NT2/D1 (cell line): ENCODE measurements at places on chromosomes 7 and 10.

DNA sequence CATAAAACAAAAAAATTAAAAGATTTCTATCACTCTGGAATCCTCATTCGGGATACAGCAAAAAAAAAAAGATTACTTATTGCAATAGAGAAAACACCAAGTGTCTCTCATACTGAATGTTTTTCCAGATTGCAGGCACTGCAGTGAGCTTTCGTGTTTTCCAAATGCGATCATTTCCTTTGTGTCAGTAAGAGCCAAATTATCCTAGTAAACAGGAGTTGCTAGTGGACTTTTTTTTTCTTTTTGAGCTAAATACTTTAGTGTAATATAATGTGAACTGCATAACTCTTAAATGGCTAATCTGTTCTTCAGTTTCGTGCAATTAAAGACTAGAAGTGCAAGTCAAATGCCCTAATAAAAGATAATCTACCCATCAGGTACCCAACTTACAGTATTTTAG, 44.4 kb upstream of the TOMM7 start:
- no peak for DNase-seq

DNA sequence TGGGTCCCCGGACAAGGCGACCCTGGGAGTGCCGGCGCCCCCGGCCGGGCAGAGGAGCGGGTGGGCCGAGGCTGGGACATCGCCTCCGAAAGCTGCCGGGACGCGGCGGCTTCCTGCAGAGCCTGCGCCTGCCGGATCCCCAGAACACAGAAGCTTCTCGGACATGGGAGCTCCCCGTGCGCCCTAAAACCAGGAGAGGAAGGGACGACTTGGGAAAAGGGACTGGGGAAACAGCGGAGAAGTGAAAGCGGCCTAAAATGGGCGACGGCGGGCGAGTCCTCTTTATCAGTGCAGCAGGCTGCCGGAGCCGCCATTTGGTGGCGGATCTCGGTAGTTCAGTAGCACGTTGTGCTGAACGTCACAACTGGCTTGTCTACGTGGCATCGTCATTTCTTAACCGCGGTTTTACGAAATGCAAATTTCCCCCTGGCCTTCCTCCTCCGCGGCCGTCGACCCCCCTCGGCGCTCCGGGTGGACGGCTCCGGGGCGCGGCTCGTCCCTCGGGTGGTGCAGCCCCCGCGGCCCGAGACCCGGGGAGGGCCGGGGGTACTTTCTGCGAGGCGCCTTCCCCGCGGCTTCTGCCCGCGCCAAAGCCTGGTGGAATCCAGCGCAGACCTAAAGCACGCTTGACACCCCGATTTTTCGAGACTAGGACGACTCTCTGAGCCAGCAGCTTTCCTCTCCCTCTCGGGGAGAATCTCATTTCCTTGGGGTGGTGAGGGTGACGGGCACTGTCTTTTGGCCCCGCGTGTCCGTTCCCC, 9.9 kb upstream of the SPAG6 start:
- DNase-seq = no peak

DNA sequence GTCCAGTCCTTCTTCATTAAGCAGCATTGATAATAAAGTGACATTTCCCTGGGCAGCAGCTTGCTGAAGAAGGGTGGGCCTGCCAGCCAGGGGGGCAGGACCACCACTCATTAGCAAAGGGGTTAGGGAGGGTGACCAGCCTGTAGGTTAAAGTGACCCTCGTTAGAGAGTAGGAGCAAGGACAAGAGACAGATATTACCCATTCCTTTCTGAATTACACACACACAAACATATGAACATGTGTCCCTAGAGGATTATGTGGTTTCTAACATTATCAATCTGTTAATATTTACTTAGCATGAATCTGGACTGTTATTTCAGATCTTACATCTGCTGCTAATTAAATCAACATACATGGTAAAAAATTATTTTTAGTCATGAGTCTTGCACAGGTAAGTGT, 88.9 kb downstream of the CTTNBP2 start:
- no peak for DNase-seq

DNA sequence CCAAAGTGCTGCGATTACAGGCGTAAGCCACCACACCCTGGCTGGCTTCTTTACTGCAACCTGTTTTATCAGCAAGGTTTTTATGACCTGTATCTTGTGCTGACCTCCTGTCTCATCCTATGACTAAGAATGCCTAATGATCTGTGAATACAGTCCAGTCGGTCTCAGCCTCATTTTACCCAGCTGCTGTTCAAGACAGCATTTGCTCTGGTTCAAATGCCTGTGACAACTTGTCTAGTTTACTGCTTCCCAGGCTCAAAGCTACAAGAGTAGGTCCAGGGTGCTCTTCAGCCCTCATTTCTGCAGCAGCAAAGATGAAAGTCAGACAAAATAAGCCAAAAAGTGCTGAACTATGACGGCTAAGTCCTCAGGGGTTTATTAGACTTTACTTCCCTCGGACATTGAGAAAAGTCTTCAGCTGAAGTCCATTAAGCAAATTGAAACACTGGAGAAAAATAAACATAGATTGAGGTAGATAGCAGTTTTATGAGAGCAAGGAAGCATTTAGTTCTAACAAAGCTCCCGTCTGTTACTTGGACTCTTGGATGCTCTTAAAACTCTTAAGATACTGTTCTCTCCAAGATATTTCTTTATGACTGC, 12.5 kb upstream of the LYZL1 start:
- no peak for DNase-seq

- DNase-seq = no peak
Measured at GRCh38 chr7:79785556-79785955, 332.1 kb upstream of the MAGI2 start.

DNA sequence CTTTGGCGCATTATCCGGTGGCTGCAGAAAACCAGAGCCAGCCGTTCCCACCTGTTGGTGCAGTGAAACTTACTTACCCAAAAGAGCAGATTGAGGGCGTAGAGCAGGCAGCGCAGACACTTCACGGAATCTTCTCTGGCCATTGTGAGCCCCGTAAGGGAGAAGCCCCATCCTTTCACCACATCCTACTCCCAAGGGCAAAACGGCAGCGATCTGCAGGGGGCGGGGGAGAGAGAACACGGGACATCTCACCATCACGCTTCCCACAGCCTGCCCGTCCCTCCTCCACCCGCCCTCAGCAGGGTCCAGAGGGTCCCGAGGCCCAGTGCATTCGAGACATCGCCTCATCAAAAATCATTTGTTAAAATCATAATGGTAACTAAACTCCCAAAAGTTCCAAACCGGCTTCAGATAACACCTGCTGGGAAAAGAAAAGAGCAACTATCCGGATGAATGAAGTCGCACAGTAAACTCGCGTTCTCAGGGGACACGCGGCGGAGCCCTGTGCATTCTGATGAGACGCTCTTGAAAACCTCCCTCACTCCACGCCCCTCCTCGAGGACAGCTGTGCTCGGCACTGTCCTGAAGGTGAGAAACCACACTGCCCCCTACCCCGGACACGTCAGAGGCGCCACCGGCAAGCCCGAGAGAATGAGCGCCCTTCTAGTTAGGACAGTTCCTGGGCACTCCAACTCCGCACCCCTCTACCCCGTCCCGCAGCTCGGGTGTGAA, 1.2 kb downstream of the TSPAN12 start:
- DNase-seq = no peak

DNA sequence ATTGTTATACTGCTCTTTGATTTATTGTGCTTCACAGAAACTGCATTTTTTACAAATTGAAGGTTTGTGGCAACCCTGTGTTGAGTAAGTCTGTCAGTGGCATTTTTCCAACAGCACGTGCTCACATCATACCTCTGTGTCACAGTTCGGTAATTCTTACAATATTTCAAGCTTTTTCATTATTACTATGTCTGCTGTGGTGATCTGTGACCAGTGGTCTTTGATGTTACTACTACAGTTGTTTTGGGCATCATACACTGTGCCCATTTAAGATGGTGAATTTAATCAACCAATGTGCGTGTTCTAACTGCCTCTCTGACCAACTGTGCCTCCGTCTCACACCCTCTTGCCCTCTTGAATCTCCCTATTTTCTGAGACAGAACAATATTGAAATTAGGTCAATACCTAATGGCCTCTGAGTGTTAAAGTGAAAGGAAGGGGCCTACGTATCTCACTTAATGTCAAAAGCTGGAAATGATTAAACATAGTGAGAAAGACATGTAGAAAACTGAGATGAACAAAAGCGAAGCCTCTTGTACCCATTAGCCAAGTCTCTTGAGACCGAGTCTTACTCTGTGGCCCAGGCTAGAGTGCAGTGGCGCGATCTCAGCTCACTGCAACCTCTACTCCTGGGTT, 20.2 kb upstream of the ASL start:
- DNase-seq = no peak

- no peak for DNase-seq
Measured at GRCh38 chr7:44104860-44105771, 971 bp downstream of the AEBP1 start.
